Fibroblast of skin of left biceps (primary cell): ENCODE measurements at places on chromosomes 6 and 20.

DNA sequence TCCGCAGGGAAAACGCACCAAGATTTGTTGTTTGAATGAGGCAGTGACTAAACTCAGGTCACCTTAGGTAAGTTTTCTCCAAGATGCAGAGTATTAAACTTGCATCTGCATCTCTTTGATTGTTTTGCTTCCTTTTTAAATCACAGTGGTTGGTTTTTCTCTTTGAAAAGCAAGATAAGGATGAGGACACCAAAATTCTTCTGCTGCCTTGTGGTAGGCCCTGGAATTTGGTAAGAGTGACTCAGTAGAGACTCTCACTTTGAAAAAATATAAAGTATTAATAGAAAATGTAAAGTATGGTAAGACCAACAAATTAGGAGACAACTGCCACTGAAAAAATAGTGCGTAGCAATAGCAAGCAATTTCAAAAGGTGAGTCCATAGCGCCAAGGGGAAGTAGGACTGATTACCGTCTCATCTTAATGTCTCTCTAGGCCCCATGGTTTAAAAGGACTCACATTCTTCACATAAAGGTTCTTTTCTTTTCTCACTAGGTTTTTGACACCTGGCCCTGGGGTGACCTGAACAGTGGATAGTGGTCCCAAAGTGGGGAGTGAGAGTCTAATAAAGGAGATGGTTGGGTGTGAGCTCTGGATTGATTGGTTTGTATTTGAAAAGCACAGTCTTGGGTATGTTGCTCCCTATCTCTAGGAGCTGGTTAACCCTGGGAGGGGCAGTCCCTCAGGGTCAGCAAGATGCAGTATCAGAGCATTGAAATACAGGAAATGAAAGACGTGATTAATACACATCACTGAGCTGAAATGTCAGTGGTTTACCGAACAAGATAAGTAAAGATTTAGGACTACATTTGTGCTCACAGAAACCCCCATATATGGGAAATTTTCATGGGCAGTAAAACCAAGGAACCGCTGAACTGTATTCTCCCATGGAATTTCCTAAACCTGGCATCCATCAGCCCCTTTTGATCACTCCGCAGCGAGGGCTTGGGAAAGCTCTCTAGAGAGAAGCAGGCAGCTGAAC, 221.2 kb downstream of the SLC24A3 start:
- DNase-seq = no peak

DNA sequence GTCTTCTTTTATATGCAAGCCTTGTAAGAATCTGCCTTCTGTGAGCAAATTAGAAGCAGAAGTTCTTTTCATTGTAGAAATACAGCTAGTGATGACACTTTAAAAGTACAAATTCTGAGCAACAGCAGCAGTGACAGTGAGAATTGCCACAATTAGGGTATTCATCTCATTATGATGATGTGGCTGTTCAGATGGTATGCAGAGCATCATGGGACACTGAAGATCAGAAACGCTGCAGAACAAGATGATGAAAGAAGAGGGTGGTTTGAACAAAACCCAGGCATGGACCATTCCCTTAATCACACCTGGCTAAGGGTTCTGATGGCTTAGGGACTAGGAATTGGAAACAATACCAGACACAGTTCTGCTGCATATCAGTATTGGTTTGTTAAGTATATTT, 312.7 kb upstream of the TBX18 start:
- peak; percentile 30 for DNase-seq

DNA sequence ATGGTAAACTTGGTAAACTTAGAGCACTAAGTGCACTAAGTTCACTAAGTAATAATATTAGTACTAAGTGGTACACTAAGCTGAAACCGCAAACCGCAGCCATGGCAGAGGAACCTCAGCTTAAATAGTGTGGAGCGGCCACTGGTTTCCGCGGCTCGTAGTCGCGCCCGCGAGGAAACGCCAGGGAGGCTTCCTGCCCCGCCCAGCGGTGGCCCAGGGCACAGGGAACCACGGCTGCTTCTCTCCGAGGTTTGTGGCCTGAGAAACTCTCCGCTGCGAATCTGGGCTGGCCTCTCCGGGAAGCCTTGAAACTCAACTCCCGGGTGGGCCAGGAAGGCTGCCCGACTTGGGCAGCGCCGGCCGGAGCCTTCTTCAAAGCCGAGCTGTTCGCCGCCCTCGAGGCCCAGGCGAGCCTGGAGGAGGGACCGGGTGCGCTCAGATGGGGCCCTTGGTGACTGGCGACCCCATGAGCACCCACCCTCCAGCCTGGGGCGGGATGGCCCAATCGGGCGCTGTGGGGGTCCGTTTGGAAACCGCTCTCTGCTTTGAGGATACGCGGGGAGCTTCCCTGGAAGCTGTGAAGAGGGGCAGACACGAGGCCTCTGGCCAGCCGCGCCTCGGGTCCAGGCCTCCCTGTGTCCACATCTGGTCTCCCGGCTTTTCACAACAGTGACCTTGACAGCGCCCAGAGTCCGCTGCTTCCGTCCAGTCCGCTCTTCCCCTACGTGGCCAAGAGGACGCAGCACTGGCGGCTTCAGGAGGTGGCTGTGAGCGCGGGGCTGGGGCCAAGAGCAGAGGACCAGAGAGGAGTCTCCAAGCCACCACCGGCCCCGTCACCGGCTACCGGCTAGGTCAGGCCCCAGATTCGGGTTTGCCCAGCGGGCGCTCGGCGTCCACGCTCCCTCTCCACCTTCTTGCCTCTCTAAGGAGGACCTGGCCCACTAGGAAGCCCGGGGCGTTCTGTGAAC, 25.4 kb upstream of the HLA-E start:
- no peak for DNase-seq

- no peak for DNase-seq
These were observed 15.8 kb downstream of the MPC1 start for GRCh38 chr6:166366921-166367320.

DNA sequence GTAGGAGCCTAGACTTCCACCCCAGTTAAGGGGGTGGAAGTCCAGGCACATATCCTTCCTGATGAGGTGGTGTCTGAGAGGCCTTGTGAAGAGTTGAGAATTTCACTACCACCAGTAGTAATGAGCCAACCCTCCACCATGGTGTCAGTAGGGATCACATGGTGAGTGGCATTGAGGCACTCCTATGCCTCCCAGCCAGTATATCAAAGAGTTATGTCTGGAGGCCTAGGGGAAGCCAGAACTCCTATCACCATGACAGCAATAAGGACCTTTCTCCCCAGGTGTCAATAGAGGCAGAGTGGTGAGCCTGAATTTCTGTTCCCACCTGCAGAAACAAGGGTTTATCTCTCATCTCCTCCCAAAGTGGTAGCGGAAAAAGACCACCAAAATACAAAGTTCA, 106.6 kb upstream of the ADTRP start:
- no peak for DNase-seq

DNA sequence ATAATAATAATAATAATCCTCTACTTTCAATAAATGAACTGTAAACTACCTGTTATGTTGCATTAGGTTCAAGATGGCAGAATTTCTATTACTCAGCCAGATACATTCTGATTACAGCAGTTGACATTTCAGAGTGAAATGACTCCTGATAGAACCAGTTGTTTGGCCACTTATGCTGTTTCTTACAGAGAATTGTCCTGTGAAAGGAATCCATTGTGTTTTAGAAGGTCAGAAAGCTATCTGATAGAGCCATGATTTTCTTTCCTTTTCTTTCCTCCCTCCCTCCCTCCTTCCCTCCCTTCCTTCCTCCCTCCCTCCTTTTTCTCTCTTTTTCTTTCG, 16.6 kb downstream of the GJA10 start:
- no peak for DNase-seq

GRCh38 chr6:136582711-136583471, 32.7 kb upstream of the MAP7 start:
- peak; percentile 65 for DNase-seq

DNA sequence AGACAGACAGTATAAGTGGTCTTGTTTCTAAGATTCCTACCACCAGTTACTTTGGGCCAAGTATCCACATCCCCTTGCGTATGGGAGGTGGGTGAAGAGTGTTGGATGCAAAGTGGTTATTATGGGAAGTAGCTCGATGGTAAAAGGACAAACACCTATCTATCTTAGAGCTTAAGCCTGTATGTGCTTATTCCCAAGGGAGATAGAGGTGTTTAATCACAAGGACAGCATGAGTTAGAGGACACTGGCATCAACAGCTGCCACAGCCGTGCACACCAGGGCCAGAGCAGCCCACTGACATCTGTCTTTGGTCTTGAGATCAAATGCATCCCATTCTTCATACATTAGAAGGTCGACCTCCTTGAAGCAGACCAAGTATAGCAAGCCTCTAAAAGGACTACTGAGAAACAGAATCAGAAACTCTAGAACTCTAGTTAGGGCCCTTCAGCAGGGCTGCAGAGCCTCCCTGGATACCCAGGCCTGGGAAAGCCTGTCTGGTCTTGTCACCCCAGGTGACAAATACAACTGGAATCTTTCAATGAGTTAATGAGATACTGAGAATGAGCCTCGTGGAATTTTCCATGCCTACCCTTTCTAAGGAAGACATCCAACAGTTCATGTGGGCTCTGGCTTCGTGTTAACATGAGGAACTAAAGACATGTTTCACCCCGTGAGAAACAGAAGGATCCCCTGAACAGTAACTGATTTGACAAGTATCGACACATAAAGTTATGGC, 28.7 kb downstream of the TXNDC5 start:
- DNase-seq = no peak

- no peak for DNase-seq
These were observed 279.6 kb downstream of the PRL start for GRCh38 chr6:22017272-22017671.
